GM10248 (cell line): ENCODE measurements at places on chromosomes 2 and 18.
A peak's percentile ranks its signal among the peaks of the same experiment; 100 is the strongest.

- no peak for DNase-seq
Measured at GRCh38 chr2:188664951-188665595, 309.1 kb upstream of the COL3A1 start.

GRCh38 chr2:240369801-240370585, 65.5 kb upstream of the GPC1 start:
- DNase-seq = no peak

DNA sequence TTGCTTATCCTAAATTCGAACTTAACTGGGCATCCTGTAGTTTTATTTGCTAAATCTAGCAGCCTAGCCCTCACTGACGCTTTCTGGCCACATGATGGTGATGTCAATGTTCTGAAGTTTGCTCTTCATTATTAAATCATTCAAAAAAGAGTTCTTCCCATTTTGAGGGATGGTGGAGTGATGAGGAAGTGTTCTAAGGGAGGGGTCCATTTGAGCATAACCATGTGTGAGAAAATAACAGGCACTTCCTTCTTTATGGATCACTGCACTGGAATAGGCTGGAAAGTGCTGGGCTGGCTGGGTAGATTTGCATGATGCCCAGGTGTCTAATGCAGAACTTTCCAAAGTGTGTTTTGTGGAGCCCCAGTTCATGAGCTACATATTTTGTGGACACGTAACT, 74.2 kb downstream of the TNFRSF11A start:
- DNase-seq = no peak

GRCh38 chr2:219186754-219187456, 8.8 kb downstream of the RETREG2 start:
- DNase-seq = peak; percentile 39

DNA sequence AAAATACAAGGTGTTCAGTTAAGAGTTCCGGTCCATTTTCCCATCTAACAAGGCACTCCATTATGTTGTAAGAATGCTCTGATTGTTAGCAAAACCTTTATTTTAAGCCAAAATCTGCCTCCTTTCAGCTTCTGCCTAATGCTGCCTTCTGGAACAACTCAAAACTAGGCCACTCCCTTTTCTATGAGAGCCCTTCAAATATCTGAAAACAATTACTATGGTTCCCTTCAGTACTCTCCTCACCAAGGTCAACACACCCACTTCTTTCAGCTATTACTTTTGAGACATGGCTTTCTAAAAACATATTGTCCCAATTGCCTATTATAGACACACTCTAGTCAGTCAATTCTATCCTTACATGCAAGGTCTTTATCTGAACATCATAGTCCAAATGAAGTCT, 429.4 kb downstream of the ERBB4 start:
- DNase-seq = no peak

GRCh38 chr2:154697418-154698252, 860 bp upstream of the KCNJ3 start:
- DNase-seq = no peak
